ENCODE measurements at places on chromosomes 12 and 14.

DNA sequence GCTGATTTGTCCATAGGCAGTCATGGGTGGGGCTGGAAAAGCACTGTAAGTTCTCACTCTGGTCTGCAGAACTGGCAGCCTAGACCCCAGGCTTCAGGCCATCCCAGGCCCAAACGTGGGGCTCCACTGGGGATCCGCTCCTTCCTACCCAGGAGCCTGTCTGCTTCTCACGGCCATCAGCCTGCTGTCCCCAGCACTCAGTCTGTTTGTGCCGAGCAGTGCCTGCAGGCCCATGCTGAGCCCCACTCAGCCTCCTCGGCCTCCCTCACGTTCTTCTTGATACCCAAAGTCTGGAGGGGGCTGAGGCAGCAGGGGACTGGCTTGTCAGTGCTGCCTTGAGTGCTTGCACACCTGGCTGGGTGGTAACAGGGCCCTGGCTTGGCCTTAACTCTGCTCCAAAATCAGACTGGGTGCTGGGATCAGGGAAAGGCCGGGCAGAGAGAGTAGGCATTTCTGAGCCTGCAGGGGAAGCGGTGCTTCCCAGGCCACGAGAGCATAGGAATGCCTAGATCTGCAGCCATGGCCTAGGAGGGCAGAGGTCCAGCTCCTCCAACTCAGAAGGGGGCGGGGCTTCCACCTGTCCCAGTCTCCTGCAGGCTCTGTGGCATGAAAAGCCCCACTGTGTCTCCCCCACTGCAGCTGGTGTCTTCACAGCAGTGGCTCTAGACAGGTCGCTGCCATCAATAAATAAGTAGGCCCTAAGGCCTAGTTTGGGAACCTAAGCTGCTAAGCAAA is 772.4 kb upstream of the FBXO33 start:
- DNase-seq, result no peak

DNA sequence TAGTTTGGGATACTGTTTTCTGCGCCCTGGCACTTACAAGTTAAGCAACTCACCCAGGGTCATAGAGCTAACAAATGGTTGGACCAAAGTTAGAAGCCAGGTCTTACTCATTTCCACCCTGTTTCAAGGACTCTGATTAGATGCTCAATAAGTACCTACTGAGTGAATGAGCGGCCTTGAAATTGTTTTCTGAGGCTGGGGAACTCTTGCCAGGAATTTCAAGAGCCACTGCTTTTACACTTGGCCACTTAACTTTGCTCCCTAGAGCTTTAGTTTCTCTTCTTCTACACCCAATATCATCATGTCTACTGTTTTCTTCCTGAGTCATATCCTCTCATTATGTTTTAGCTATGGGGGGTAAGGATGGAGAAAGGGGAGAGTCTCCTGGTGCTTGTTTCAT is 431.6 kb downstream of the ZFP36L1 start:
- DNase-seq, result no peak

DNA sequence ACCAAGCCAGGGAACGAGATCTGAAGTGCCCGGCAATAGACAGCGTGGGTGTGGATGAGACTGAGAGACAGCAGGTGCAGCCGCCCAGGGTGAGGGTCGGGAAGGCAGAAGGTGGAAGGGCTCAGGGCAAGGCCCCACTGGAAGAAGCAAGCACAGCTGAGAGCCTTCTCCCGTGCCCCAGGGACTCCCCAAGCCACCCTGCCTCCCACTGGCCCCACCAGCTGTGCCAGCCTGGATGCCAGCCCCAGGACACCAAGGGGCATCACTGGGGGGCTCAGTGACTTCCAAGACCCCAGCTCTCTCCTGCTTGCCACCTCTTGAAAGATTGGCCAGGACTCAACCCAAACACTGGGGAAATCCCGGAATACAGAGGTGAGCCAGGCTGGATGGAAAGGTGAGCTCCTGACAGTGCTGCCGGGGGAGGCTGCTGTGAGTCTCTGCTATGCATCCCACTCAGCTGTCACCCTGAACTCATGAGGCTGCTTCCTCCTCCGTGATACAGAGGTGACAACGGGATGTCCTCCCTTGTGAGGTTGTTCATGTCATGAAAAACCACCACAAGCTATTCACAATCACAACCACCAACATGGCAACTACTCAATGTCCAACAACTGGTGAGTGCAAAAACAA is 13.8 kb downstream of the TESC start:
- DNase-seq, result no peak

- DNase-seq, result no peak
Measured at GRCh38 chr14:102927346-102927877, 4.9 kb downstream of the AMN start.

- DNase-seq, result no peak
Measured at GRCh38 chr12:4951601-4952000, 41.9 kb downstream of the KCNA1 start.

DNA sequence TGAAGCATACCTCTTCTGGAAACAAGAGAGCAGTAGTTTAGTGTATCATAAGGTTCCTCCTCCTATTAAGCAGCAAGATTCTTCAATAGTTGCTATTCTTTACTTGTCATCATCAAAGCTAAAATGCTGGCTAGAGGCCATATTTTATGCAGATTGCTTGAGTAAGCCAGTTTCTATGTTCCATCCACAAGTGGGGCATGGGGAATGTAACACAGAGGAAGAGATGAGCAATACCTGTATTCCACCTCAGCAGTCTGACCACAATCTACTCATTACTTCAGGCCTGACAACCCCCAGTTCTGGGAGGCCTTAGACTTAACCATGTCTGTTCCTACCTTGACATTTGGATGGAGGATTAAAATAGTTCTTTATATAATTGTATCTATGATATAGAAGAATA is 423.6 kb downstream of the BTG1 start:
- no peak for DNase-seq

- no peak for DNase-seq
Measured at GRCh38 chr12:25985316-25986175, 27.1 kb downstream of the RASSF8 start.

DNA sequence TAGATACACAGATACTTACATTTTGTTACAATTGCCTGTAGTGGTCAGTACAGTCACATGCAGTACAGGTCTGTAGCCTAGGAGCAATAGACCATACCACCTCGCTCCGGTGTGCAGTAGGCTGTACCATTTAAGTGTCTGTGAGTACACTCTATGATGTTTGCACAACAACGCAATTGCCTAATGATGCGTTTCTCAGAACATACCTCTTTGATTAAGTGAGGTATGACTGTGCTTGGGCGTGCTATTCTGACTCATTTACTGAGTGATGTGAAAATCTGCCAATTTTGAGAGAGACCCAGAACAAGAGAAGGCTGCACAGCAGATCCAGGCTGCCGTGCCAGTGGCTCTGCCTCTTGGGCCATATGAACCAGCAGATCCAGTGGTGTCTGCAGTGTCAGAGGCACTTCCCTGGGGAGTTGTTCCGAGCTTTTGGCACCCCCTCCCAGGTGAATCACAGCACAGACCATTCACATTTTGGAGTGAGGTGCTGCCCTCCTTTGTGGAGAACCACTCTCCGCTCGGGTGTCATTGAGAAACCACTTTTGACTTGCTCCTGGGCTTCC is 20.4 kb downstream of the DLK1 start:
- no peak for DNase-seq

DNA sequence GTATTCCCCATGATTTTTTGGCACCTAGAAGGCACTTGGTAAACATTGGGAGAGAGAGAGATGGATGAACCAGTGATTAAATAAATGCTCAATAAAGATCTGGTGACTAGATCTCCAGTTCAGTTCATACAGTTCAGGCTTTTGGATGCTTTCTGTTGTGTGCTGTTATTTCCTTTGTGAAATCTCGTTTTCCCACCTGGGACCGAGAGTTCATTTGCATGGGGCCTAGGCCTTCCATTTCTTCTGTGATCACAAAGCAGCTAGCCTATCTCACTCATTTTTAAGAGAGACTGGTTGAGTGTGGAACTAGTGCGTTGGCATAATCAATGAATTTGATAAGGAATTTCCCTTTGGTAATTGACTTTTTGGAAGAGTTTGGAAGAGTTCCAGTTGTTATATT is 104.0 kb downstream of the VRK1 start:
- DNase-seq, result no peak

GRCh38 chr12:79886917-79887519 is 47.9 kb downstream of the PPP1R12A start:
- DNase-seq, result no peak

Data from NT2/D1 (cell line).